ENCODE measurements at places on chromosomes 16 and 17.

DNA sequence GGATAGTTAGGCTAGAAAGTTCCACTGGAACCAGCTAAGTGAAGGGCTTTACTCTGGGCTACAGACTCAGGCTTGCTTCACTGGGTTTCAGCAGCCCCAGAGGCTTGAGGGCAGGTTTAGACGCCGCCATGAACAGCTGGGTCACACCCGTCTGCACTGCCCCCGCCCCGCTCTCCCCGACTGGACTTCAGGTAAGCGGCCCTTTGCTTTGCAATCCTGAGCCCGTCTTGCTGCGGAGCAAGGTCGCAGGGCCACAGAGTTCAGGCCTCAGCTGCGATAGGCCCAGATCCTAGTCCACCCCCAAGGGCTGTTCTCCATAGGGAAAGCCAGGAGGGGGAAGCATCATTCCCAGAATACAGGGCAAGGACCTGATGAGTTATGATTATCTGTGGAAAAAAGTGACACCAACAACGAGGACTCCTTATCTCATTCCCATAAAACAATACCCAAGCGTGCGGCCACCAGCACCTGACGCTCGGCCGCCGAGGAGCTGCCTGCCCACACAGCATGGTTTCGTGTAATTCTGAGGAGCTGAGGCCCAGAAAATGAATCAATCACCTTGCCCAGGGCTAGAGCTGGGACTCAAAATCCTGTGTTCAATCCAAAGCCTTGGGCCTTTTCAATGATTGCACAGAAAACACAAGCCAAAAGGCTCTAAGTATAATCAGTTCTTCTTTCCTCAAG is 20.4 kb downstream of the MEAK7 start:
- DNase-seq, result no peak

- no peak for DNase-seq
Observed at GRCh38 chr17:2689411-2690164, 22.0 kb downstream of the CLUH start.

GRCh38 chr16:87603684-87604633 is 1.7 kb downstream of the JPH3 start:
- no peak for DNase-seq

- no peak for DNase-seq
Observed at GRCh38 chr17:12993631-12994030, 24.2 kb downstream of the ELAC2 start.

DNA sequence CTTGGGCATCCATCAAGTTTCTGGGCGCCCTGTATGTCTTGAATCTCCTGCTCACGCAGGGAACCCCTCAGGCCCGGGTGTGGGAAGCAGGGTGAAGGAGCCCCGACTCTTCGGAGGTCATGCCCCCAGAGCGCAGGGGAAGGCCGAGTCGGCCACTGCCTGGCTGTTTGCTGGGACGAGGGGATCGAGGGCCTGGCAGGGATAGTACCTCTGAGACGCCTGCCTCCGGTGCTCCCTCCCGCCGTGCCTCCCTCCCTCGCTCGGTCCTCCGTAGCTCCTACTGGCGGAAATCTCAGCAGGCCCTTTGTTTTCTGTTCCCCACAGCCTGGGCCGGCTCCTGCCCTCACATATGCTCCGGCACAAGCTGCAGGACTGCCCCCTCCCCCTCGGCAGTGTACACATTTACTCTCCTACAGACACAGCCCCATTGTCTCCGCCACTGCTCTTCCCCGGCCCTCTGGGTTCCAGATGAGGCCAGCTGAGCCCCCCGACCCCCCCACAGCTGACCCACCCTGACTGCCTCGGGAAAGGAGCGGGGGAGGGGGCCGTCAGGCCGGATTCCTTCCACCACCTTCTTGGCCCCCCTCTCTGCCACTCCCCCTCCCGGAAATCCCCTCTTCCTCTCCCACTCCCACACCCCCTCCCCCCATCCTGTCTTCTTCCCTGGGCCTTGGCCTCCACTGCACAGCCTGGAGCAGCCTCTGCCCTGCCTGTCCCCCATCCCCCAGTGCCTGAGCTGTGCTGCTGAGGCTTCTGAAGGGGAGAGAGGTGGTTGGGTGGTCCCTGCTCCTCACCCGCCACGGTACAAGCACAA is 1.4 kb downstream of the TRAF4 start:
- peak; percentile 40 for DNase-seq

GRCh38 chr17:81379523-81379942 is 15.7 kb upstream of the BAHCC1 start:
- no peak for DNase-seq

GRCh38 chr16:11401161-11402050 is 56.1 kb downstream of the RMI2 start:
- no peak for DNase-seq

DNA sequence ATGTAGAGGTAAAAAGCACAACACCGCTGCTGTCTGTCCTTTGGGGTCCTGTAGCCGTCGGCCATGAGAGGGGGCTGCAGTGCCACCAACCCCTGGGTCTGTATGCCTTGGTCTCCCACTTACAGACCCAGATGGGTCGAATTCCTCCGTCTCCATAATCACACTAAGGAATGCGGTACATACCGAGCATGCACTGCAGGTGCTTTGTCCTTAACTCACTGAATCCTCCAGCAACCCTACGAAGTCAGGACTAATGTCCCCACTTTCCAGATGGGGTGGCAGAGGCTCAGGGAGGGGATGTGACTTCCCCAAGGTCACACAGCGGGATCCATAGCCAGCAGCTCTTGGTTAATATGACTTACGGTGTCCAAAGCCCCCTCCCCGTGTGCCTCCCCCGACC is 219.9 kb upstream of the CIBAR2 start:
- no peak for DNase-seq

DNA sequence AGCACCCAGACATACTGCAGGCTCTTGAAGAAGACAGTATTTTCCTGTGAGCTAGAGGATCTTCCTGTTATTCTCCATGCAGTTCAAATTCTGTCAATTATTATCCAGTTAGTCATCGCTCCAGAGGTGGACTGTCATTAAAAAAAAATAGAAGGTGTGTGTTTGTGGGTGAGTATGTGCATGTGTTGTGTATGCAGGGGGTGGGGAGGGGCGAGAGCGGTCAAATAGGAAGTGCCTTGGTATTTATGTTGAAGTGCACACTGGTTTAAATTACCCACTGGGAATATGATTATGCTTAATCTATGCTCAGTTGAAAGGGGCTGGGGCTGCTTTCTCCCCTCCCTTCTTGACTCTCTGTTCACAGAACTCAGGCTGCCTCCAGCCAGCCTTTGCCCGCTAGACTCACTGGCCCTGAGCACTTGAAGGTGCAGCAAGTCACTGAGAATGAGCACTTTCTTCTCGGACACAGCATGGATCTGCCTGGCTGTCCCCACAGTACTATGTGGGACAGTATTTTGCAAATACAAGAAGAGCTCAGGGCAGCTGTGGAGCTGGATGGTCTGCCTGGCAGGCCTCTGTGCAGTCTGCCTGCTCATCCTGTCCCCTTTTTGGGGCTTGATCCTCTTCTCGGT is at the start of gene HSD17B2:
Gene HSD17B2, plus strand, starts transcription at position 273 of the 632 bp plus-strand sequence. Its CDS starts 172 bp downstream, at position 445.
- no peak for DNase-seq

GRCh38 chr17:28896884-28897768 is at the start of gene FLOT2:
TSS of gene FLOT2 (minus strand) at chr17:28897733. CDS start at chr17:28897574, 159 bp downstream.
- peak; percentile 66 for DNase-seq

DNA sequence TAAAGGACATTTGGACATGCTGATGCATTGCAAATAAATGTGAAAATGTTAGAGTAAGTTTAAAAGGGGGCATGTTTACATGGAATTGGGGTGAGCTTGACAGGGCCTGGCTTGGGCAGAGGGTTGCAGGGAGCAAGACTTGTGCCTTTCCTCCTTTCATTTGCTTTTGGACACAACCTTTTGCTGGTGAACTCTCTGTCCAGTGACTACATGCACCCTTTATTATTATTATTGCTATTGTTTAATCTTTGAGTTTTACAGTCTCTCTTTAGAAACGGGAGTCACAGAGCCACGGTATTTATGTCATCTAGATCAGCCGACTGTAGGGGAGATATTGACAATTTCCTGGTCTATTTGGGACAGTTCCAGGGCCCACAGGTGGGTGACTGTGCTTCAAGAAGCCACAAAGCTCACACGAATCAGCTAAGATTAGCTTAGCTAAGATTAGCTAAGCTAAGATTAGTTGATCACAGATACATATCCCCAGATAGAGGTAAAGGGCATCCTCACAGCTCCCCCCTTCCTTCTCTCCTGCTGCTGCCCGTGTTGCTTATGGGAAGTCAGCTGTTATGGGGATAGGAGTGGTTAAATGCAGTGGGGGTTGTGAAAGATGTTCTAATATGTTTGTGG is 28.9 kb upstream of the ETV4 start:
- DNase-seq, result no peak

DNA sequence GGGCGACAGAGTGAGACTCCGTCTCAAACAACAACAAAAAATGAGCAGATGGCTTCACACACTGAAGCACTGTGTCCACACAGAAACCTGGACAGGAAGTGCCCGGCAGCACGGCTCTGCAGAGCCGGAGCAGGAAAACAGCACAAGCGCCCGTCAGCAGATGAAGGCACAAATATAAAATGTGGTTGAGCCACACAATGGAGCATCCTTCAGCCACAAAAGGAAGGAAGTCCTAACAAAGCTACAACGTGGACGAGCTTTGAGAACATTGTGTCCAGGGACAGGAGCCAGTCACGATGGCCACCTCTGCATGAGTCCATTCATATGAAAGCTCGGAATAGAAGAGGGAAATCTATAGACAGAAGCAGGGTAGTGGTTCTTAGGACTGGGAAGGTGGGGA is 15.7 kb downstream of the RHBDF2 start:
- no peak for DNase-seq

DNA sequence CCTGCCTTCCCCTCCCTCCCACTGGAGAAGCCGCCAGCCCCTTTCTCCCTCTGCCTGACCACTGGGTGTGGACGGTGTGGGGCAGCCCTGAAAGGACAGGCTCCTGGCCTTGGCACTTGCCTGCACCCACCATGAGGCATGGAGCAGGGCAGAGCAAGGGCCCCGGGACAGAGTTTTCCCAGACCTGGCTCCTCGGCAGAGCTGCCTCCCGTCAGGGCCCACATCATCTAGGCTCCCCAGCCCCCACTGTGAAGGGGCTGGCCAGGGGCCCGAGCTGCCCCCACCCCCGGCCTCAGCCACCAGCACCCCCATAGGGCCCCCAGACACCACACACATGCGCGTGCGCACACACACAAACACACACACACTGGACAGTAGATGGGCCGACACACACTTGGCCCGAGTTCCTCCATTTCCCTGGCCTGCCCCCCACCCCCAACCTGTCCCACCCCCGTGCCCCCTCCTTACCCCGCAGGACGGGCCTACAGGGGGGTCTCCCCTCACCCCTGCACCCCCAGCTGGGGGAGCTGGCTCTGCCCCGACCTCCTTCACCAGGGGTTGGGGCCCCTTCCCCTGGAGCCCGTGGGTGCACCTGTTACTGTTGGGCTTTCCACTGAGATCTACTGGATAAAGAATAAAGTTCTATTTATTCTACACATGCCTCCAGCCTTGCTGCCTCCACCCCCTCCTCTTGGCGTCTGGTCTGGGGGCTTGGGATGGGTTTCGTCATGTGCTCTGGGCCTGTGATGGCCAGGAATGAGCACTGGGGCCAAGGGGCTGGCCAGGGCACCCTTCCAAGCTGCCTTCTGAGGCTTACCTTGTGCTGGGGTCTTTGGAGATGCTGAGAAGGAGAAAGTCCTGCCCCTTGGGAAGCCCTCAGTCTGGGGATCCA is 7.3 kb downstream of the GJD3 start:
- DNase-seq, result no peak

GRCh38 chr17:7548585-7549400 is at the start of gene TNFSF12:
TSS of gene TNFSF12 (plus strand) at chr17:7549058. CDS start at chr17:7549154, 96 bp downstream.
- DNase-seq, result peak; percentile 36

GRCh38 chr16:14020141-14020540 is 51.0 kb upstream of the MRTFB start:
- no peak for DNase-seq

DNA sequence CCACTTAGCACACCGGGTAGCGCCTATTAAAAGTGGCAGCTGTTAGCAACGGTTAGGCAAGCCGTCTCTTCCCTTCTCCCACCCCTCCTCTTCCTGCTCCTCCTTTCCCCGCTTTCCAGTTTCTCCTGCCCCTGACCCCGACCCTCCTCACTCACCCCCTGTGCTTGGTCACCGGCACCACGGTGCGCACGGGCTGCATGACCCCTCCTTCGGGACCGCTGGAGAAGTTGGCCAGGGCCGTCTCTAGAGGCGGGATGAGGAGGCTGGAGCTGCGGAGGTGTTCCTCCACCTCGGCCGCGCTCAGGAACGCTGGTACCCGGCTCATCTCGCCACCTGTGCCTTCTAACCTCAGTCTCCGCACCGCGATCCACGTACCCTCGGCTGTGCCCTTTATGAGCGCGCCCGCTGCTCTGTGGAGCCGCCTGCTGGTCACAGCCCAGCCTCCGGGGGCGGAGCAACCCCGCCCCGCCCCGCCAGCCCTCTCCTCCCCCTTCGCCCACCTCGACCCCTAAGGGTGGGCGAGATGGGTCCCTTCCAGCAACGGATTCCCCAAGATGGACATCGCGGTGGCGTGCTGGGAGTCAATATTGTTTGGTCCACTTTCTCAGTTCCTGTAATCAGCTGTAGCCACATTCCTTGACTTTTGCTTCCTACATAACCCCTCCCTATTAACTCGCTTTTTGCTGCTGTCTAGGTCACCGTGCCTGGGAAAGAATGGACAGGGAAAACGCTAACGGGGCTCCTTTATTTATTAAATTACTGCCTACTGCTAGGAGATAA is at the start of gene CRYM:
Gene CRYM, minus strand, starts transcription at position 364 of the 780 bp plus-strand sequence. Its CDS starts 39 bp downstream, at position 325.
- peak; percentile 47 for DNase-seq

DNA sequence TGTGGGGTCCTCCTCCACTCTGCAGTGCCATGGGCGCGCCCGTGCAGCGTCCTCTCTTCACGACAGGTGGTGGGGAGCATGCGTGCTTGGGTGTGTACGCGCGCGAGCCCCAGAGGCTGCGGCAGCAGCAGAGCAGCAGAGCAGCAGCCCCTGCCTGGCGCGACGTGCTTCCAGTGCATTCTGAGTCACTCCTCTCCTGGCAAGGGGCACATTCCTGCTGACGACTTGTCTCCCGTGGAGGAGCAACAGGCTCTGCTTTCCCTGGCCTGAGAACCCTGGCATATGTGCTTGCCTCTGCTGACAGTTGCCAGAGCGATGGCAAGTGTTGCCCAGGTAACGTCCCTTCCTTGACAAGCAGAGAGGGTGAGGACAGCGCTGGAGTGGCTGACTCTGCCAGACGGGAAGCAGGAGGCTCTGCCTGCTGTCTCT is 133.8 kb upstream of the PLCG2 start:
- no peak for DNase-seq

DNA sequence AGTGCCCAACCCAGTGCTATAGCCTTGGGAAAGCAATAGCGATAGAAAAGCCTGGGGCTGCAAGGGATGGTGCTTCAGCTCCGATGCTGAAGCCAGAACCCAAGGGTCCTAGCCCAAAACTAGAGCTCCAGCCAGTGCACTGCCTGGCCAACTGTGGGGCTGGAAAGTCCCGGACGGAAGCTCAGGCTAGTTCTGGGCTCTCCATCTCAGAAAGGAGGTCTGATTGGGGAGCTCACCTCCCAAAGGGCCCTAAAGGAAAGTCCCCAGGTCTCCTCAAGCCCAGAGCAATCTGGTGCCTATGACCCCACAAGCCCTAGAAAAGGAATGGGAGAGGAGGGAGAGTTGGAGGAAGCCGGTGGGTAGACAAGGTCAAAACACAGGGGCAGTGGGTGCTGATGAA is 2.0 kb upstream of the ABCC3 start:
- DNase-seq, result no peak

GRCh38 chr16:54266363-54266955 is 20.1 kb downstream of the IRX3 start:
- no peak for DNase-seq

Measured in stimulated activated CD4-positive, alpha-beta T cell treated with anti-CD3 and anti-CD28 coated beads, Interleukin-1b, Interleukin-23, amount 100 ng/mL, for 48 hours (primary cell).